Stimulated activated CD4-positive, alpha-beta T cell treated with anti-CD3 and anti-CD28 coated beads, Interleukin-15, amount 100 ng/mL, for 24 hours (primary cell): ENCODE measurements at places on chromosomes 16 and 17.

GRCh38 chr16:24652803-24653202 lies 76.6 kb upstream of the TNRC6A start:
- no peak for DNase-seq

DNA sequence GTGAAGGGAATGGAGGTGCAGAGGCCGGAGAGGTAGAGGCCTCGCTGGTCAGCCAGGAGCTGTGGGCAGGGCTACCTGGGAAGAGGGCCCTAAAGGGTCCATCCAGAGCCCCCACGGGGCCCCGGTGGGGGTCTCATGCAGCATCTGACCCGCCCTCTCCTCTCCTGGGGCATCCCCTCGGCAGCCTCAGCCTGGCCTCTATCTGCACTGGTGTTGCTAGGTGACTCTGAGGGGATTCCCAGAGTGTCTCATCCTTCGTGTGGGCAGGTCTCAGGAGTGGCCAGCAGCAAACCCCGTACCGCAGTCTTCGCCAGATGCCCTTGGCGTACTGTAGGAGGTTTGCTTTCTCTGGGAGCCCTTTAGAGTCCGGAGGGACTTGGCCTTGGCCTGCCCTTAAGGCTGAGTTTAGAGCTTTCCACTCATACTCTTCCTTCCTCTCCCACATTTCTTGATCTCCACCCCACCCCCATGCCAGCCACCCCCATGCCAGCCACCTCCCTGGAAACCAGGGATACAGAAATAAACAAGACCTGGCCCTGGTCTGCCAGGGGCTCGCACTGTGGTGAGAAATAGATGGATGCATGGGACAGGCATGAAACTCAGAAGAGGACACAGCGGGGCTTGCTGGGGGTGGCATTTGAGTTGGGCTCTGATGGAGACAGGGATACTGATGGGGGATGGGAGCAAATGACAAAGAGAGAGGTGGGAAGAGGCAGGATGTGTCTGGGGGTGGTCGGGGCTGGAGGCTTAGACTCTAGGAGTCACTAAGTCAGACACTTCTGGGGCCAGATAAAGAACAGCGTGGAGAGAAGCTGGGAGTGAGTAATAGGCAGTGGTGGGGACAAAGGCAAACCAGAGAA lies 9.9 kb downstream of the SLC5A10 start:
- DNase-seq: peak; percentile 41

- peak; percentile 95 for DNase-seq
Measured at GRCh38 chr17:42458497-42459255, at the start of gene ATP6V0A1. Gene ATP6V0A1, plus strand, starts transcription at chr17:42458878. Its CDS starts 2,017 bp downstream, at chr17:42460895.

DNA sequence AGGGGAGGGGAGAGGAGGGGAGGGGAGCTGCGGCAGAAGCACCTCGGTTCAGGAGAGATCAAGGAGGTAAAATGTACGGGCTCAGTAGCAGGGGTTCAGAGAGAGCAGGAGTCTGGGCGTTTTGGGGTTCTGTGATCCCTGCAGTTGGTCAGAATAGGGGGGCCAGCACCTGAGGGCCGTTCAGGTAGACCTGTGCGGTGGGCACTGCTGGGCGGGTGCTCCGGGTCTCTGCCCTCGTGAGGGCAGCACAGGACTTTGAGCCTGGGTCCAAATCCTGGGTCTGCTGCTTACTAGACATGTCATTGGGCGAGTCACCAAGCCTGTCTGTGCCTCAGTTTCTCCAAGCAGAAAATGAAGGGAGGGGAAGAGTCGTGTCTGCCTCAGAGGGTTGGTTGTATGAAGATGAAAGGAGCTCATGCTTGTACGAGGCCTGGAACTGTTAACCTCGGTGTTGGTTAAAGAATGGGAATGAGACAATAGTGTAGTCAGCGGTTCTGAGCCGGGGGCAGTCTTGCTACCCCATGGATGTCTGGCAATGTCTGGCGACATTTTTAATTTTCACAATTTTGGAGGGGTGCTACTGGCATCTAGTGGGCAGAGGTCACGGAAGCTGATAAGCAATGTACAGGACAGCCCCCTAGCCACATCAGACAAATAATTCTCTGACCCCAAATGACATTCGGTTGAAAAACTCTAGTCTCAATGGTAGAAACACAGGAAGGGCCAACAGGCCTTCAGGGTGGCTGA lies 35.4 kb downstream of the OR1D5 start:
- no peak for DNase-seq

GRCh38 chr16:14373896-14374295 lies 256.2 kb downstream of the PARN start:
- no peak for DNase-seq

- DNase-seq: no peak
Measured at GRCh38 chr17:7824021-7824924, 9.7 kb upstream of the KDM6B start.

GRCh38 chr17:20116683-20117309 lies 107.6 kb downstream of the SPECC1 start:
- DNase-seq: peak; percentile 62

DNA sequence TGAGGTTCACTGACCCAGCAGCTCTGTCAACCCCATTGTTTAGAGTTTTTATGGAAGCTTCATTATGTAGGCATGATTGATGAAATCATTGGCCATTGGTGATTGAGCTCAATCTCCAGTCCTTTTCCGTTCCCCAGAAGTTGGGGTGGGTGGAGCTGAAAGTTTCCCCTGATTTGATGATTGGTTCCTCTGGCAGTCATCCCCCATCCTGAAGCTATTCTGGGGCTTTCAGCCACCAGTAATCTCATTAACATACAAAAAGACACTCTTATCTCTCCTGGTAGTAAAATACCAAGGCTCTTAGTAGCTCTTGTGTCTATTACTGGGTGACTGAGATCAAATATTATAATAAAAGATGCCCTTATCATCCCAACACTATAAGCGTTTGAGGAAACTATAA lies 67.1 kb downstream of the TANC2 start:
- no peak for DNase-seq

GRCh38 chr17:58338841-58339754 lies 10.5 kb upstream of the TSPOAP1 start:
- peak; percentile 92 for DNase-seq

GRCh38 chr16:50061326-50061725 lies 4.4 kb upstream of the HEATR3 start:
- DNase-seq: no peak

- no peak for DNase-seq
Measured at GRCh38 chr16:166375-167121, 770 bp downstream of the HBM start.

DNA sequence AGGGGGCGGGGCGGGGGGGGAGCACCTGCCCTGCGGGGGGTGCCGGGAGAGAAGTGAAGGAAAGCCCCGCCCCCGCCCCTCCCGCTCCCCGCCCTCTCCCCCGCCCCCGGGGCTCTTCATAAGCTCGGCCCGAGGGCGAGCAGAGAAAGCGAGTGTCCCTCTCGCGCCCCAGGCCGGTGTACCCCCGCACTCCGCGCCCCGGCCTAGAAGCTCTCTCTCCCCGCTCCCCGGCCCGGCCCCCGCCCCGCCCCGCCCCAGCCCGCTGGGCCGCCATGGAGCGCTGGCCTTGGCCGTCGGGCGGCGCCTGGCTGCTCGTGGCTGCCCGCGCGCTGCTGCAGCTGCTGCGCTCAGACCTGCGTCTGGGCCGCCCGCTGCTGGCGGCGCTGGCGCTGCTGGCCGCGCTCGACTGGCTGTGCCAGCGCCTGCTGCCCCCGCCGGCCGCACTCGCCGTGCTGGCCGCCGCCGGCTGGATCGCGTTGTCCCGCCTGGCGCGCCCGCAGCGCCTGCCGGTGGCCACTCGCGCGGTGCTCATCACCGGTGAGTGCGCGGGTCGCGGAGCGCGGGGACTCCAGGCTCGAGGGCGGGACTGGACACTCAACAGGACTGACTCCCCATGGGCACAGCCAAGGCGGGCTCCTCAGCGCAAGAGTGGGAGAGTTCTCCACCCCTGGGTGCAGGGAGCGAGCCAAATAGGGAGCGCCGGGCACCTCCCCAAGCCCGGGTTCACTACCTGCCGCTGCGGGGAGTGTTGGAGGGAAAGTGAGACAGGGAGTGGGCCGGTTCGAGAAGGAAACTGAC lies at the start of gene HSD11B2:
Gene HSD11B2 (plus strand): TSS at position 145 of the 798 bp plus-strand sequence. CDS start 128 bp downstream, at position 273.
- peak; percentile 49 for DNase-seq
